ENCODE measurements at places on chromosomes 1 and 21. TPM values are rescaled to one million over a fixed set of nuclear protein-coding genes. Genes with fewer than 3 reads are reported as not detected.

GRCh38 chr1:89309828-89310227, 37.2 kb upstream of the GBP5 start:
- no peak overlapping the region for H3K27ac ChIP-seq
- DNase-seq: no peak
- H3K4me1 ChIP-seq: peaks cover 16% of the 10 kb centered on the region
- H3K27me3 ChIP-seq: no peaks in the 10 kb centered on the region
- no peak overlapping the region for H3K4me3 ChIP-seq

Gene IGSF5
- not detected for total RNA-seq

GRCh38 chr1:18697541-18697940, 66.9 kb downstream of the PAX7 start:
- H3K36me3 ChIP-seq: no peaks in the 10 kb centered on the region
- DNase-seq: no peak
- H3K27ac ChIP-seq: no peak overlapping the region

Gene STIL
- 22.6 TPM for total RNA-seq

DNA sequence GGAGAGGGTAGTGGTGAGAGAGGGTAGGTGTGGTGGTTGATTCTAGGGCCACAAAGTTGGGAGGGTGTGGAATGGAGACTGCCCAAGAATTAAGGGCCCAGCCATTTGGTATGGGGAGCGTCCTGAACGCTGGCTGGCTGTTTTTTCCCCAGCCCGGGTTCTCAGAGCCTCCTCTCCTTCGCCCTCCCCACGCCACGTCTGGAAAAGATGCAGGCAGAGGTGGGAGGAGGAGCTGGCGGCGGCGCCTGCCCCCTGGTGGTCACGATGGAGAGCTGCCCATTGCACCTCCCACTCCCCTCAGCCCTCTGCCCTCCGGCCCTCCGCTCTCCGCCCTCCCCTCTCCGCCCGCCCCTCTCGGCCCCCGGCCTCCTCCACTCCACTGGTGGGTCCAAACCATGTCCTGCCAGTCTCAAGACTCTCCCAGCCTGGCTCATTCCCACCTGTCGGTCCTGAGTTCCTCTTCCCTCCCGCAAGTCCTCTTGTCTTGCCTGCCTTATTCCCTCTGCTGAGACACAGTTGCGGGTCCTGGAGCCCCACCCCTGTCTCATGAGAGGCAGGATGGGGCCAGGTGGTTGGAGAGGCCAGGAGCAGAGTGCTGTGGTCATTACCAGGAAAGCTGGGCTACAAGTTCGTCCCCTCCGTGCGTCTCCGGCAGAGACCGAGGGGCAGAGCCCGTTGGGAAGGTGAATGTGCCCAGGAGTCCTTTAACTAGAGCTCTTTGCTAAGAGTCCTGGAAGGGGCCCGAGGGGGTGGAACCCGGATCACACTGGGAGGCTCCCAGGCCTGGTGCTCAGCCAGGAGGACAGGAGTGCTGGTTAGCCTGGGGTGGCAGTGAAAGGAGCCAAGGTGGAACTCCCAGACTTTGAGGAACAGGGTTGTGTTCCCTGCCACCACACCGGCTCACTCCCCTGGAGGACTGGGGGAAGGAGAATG, 22.6 kb downstream of the ETNK2 start:
- peaks cover 42% of the 10 kb centered on the region for H3K4me1 ChIP-seq
- H3K27me3 ChIP-seq: no peaks in the 10 kb centered on the region
- no peak overlapping the region for H3K27ac ChIP-seq
- no peak overlapping the region for H3K4me3 ChIP-seq
- DNase-seq: peak; percentile 56

DNA sequence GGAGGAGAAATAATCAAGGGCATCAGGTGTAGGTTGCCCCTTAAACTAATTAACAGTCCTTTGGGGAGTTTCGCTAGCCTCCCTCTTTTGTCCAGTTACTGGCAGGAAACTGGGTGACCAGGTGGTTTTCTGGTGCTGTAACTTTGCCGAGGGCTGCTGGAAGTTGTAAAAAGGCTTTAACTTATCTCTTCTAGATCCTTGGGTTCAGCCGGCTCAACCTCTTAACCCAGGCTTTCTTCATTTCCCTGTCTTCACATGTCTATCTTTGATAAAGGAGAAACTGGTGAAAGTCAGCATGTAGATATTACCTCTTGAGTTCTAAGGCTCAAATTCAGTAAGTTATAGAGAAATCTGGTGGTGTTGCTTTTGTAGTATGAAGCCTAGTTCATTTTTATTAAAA, 289.7 kb upstream of the NRIP1 start:
- no peaks in the 10 kb centered on the region for H3K27me3 ChIP-seq
- no peaks in the 10 kb centered on the region for H3K4me1 ChIP-seq
- no peak overlapping the region for H3K4me3 ChIP-seq
- no peak overlapping the region for H3K27ac ChIP-seq

GRCh38 chr1:3718764-3719163, 33.5 kb upstream of the CCDC27 start:
- no peak for DNase-seq
- H3K27me3 ChIP-seq: no peaks in the 10 kb centered on the region
- no peak overlapping the region for H3K4me3 ChIP-seq
- no peaks in the 10 kb centered on the region for H3K4me1 ChIP-seq

Gene LPAR3
- total RNA-seq: not detected

- DNase-seq: no peak
- H3K4me3 ChIP-seq: no peak overlapping the region
- H3K27me3 ChIP-seq: no peaks in the 10 kb centered on the region
- H3K4me1 ChIP-seq: no peaks in the 10 kb centered on the region
Observed at GRCh38 chr1:117564227-117565075, 41.4 kb upstream of the TENT5C start.

Gene OR2T34
- total RNA-seq: not detected

Gene RFX5
- 32.2 TPM for total RNA-seq

Gene CRNN
- total RNA-seq: not detected

- peak overlapping the region; percentile 19 for H3K4me3 ChIP-seq
- no peaks in the 10 kb centered on the region for H3K36me3 ChIP-seq
- peaks cover 58% of the 10 kb centered on the region for H3K4me1 ChIP-seq
- DNase-seq: peak; percentile 63
- no peaks in the 10 kb centered on the region for H3K27me3 ChIP-seq
- peak overlapping the region; percentile 70 for H3K27ac ChIP-seq
Observed at GRCh38 chr1:110390096-110390495, 730 bp downstream of the SLC16A4 start.

DNA sequence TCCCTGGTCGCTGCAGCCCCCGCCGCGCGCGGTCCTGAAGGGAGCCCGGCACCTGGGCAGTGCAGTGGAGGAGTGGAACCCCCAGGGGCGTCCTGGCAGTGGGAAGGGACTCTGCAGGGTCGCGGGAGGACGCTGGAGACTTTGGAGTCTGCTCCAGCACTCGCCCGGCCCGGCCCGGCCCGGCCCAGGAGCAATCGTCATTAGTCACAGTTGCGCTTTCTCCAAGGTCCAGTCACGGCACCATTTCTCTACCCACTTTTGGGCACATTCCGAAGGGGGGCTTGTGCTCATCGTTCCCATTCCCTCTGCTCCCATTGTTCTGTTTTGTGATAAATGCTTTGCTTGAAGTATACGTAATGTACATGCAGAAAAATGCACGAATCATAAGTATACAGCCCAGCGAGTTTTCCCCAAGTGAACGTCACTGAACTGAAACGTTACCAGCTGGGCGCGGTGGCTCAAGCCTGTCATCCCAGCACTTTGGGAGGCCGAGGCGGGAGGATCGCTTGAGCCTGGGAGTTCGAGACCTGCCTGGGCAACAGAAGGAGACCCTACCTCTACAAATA, 999 bp downstream of the THAP3 start:
- H3K27ac ChIP-seq: peak overlapping the region; percentile 66
- peak overlapping the region; percentile 96 for H3K4me3 ChIP-seq
- no peak for DNase-seq
- H3K4me1 ChIP-seq: peaks cover 12% of the 10 kb centered on the region
- H3K36me3 ChIP-seq: peaks cover 90% of the 10 kb centered on the region

Gene TSPAN1
- total RNA-seq: not detected

Gene PM20D1
- not detected for total RNA-seq

Gene CLDN19
- total RNA-seq: not detected

DNA sequence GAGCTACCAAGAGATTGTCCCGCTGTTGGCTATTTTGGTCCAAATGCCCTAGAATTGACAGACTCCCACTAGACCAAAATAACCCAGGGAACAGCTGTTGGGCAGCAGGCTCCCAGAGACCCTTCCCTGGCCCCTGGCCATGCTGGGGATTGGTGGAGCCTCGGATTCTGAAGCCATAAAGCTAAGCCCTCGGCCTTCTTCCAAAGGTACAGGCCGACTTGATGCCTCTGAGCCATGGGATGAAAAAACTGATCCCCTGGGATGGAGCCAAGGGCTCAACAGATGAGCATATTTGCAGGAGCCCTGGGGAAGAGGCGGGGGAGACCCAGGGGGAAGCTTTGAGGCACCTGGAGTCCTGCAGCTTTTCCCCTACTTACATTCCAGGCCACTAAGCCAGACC, 1.0 kb upstream of the LRRC38 start:
- DNase-seq: no peak
- no peak overlapping the region for H3K27ac ChIP-seq
- H3K4me1 ChIP-seq: peaks cover 10% of the 10 kb centered on the region
- no peak overlapping the region for H3K4me3 ChIP-seq
- no peaks in the 10 kb centered on the region for H3K36me3 ChIP-seq

- H3K4me1 ChIP-seq: peaks cover 19% of the 10 kb centered on the region
- no peaks in the 10 kb centered on the region for H3K27me3 ChIP-seq
- no peak overlapping the region for H3K4me3 ChIP-seq
- H3K27ac ChIP-seq: peak overlapping the region; percentile 54
- peak; percentile 37 for DNase-seq
Observed at GRCh38 chr1:52669696-52670095, 28.5 kb downstream of the COA7 start.

- H3K4me3 ChIP-seq: no peak overlapping the region
- H3K36me3 ChIP-seq: no peaks in the 10 kb centered on the region
- no peak for DNase-seq
- no peaks in the 10 kb centered on the region for H3K27me3 ChIP-seq
- H3K27ac ChIP-seq: no peak overlapping the region
Observed at GRCh38 chr1:243452092-243452491, 196.3 kb downstream of the SDCCAG8 start.

Gene GPR157
- 6.5 TPM for total RNA-seq

DNA sequence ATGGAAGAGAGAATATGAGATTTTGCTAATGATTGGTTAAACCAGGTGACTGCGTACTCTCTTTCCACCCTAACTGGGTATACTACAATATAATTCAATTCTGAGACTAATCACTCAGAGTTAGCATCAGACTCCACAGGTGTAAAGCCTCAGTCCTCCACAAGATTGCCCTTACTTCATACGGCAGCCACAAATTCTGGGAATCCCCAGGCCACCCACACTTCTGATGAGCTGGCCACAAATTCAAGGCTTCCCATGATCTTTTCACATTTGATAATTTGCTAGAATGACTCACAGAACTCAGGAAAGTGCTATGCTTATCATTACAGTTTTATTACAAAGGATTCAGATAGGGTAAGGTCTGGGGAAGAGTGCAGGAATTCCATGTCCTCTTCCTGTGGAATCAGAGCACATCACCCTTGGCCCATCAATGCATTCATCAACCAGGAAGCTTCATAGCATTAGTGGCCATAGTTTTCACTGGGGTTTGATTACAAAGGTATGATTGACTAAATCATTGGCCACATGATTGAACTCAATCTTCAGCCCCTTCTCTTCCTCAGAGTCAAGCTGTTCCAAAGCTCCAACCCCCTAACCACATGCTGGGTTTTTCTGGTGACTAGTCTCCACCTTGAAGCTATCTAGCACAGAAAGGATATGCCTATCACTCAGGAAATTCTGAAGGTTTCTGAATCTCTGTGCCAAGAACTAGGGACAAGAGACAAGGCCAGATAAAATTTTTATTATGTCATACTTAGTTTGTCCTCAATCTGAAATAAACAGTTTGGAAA, 131.7 kb downstream of the HHIPL2 start:
- no peak for DNase-seq
- no peaks in the 10 kb centered on the region for H3K27me3 ChIP-seq
- H3K4me3 ChIP-seq: no peak overlapping the region
- no peaks in the 10 kb centered on the region for H3K36me3 ChIP-seq
- no peak overlapping the region for H3K27ac ChIP-seq

DNA sequence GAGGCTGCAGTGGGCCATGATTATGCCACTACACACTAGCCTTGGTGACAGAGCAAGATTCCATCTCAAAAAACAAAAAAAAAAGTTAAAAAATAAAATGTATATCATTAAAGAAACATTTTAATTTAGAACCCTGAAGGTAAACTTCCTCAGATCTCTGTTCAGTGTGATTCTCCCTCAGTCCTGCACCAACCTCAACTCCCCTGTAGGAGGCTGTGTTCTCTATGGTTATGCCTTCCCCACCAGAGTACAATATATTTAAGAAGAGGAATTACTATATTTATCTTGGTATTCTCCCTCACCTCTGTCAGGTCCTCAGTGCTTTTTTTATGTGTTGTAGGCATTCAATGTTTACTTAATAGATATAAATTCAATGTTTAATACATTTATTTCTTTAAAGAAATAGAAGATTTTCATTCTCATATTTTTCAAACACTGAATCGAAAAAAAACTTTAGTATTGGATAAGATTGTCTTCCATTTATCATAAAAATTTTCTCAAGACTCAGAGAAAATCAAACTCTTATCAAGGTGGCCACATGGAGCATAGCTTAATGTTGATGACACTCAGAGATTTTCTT, 4.8 kb upstream of the LRRC8B start:
- H3K4me3 ChIP-seq: no peak overlapping the region
- H3K36me3 ChIP-seq: peaks cover 1% of the 10 kb centered on the region
- no peak for DNase-seq
- H3K27me3 ChIP-seq: no peaks in the 10 kb centered on the region
- no peak overlapping the region for H3K27ac ChIP-seq
